ENCODE measurements at places on chromosomes 1 and 21.

DNA sequence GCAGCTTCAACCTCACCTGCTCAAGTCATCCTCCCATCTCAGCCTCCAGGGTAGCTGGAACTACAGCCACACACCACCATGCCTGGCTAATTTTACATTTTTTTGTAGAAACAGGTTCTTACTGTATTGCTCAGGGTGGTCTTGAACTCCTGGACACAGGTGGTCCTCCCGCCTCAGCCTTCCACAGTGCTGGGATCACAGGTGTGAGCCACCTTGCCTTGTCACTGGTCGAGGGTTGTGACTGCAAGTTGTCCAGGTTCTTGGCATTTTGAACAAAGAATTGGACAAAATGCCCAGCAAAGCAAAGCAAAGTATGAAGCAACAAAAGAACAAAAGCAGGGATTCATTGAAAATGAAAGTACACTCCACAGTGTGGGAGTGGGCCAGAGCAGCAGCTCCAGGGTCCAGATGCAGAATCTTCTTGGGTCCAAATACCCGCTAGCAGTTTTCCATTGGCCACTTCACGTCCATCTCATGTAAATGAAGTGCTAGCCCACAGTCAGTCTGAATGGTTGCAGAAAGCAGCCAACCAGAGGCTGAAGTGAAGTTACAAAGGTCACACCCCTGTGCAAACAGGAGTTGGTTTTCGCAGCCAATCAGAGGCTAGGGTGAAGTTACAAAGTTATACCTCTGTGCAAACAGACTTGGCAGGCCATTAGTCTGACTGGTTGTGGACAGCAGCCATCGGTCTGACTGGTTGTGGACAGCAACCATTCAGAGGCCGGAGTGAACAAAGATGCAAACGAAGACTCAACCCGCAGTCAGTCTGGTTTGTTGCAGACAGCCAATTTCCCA is 109.5 kb upstream of the KIF26B start:
- DNase-seq, result no peak

- no peak for DNase-seq
Observed at GRCh38 chr1:204650911-204651570, 34.5 kb downstream of the LRRN2 start.

- DNase-seq, result no peak
Observed at GRCh38 chr21:35530766-35531165, 481.7 kb upstream of the RUNX1 start.

DNA sequence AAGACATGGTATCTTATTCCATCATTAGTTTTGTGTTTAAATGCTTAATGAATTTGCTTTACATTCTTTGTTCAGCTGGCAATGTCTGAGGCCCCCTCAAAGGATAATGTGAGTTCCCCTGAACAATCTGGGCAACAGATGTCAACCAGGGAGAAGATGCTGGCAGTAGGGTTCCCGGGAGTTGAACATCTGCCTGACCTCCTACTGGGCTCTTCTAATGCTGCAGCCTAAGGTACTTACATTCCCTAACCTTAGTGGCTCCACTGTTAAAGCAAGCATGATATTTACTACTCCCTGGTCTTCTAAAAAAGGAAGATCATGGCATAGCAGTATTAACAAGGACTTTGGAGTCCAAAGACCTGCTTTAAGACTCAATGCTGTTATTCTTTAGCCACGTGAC is 574.9 kb upstream of the NR5A2 start:
- no peak for DNase-seq

DNA sequence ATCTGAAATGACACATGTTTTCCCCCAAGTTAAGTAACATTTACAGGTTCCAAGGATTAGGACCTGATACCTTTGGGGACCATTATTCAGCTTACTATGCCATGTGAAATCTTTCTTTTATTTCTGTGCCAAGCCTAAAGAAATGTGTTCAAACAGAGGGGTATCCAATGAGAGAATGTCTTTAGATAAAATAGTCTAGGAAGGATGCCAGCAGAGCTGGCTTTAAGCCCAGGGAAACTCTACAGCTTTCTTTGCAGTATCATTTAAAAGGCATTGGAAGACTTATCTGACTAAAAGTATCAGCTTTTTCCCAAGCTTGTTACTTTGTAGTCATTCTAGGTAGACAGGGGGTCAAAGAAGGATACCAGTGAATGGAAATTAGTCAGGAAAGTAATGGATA is 860.4 kb downstream of the PLA2G4A start:
- no peak for DNase-seq

GRCh38 chr1:47592296-47593012 is 154.6 kb downstream of the FOXD2 start:
- no peak for DNase-seq

GRCh38 chr1:101907264-101907663 is 89.5 kb downstream of the OLFM3 start:
- DNase-seq, result no peak

DNA sequence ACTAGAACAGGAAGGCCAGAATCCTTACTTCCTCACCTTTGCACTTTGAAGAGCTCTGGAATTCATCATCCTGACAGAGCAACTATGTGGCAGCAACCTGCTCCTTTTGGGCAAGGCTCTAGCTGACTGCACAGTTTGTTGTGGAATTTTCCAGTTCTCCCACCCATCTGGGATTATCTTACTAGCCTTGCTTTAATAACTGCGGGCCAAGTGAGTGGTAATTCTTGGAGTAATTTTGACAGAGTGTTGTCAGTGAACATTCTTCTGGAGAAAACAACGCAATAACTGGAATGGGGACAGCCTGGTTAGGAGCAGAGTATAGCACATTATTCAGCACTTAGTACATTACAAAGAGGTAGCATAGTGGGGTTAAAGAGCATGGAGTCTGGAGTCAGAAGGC is 75.3 kb downstream of the NTMT2 start:
- DNase-seq, result no peak

- no peak for DNase-seq
Observed at GRCh38 chr1:187413405-187414169, 584.8 kb downstream of the PLA2G4A start.

DNA sequence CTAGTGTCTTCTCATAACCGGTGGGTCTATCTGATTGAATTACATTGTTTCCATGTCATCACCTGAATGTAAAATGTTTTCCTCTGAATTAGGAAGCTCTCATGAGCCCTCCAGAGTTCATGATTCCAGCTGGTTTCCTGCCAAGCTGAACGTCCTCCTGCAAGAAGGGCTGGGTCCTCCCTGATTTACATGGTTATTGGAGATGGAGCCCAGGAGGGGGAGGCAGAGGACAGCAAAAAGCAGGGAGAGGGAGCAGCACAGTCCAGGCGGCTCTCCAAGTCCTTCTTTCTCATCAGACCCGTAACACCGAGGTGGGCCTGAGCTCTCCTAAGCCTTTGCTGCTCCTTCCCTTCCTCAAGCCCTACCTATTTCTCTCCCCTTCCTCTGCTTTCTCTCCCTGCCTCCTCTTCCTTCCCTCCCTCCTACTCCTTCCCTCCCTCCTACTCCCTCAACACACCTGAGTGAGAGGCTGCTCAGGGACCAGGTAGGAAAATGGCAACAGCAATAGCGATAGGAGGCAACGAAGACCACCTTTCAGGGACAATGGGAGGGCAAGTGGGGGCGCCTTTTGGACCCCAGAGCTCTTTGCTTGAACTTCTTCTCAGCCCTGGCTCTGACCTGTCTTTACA is 265.9 kb downstream of the PRDM2 start:
- DNase-seq, result no peak

DNA sequence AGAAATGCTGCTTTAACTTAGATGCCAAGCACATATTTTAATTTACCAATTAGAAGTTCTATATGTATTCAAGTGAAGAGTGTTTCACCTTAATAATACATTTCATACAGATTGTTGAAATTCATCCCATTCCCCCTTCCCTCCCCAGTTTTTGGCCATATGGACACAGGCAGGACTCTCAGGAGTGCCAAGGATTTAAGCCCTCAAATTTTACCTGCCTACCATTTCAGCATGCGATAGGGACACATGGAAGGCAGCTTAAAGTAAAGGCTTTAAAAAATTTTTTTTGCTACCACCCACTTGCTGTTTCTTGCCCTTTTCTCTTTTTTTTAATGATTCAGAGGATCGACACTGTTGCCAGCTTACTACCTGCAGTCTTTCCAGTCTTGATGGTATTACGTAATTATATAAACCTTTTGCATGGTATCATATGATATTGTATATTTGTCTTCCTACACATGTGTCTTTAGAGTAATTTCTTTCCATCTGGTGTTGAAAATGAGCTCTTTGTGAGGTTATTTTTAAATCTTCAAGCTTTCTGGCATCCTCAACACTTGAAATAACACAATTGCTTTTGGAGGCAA is 7.0 kb downstream of the EPB41 start:
- no peak for DNase-seq

DNA sequence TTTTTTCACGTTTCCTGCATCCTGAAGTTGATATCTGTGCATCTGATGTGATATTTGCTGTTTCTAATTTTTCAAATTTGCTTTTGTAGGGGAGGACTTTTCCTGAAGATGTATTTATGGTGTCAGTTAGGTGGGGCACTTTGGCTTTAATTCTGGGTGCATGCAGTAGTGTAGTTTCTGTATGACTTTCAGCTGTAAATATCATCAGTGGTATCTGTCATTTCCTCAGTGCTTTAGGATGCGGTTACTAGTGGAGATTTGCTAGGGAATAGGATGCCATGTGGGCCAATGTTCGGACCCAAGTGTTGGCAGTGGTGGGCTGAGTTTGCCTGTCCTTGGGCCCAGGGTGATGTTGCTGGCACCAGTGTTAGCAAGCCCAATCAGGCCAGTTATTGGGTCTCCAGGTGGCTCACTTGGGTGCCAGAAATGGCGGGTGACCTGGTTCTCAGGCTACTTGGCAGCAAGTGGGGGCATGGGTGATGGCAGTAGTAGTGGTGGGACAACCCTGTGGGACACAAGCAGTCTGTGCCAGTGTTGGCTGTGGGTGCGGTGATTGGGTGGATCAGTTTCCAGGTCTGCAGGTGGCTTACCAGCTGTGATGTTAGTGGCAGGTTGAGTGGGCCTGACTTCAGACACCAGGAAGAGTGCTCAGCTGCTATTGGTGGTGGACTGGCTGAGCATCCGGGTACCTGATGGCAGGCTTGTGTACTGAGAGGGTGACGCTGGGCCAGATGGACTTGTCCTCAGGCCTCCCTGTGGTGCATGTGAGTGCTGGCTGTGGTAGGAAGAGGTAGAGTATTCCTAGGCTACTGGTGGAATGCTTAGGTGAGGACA is 24.4 kb downstream of the CD55 start:
- no peak for DNase-seq

DNA sequence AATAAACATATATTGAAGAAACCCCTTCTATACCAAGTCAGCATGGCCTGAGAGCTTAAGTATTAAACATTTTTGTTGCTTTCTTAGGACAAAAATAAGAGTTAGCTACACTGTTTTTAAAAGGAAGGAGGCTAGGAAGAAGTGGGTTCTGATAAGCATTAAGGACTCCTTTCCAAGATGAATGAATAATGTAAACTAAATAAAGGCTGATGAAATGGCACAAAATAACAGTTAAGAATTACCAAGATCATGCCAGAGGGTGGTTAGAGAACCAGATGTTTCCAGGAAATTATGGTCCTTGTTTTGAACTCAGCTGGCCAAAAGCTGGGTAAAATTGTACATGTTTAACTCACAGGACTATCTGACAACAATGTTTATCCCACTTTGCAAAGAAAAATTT is 114.1 kb upstream of the ETS2 start:
- DNase-seq, result no peak

GRCh38 chr21:40547906-40548513 is 298.9 kb downstream of the DSCAM start:
- DNase-seq, result no peak

GRCh38 chr1:226629896-226630550 is 81.5 kb downstream of the STUM start:
- no peak for DNase-seq

GRCh38 chr1:167491586-167492461 is 26.5 kb downstream of the CD247 start:
- no peak for DNase-seq

GRCh38 chr1:196611873-196612272 is 3.6 kb upstream of the KCNT2 start:
- DNase-seq, result no peak

DNA sequence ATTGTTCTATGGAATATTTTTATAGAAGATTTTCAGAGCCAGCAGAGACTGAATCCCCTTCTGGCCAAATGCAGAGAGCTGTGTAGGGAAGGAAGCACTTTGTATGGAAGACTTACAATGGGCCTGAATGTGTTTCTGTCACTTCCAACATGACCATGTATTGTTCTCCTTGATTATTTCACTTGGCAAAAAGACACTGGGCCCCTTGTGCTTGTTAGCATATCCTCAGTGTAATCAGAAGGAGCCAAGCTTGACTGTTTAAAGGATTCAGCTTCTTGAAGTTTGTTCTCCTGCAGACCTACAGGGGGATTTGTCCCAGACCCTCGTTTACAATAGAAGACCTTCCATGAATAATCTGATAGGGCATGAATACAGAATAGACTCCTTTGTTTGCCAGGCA is 48.1 kb upstream of the UBE2U start:
- DNase-seq, result no peak

GRCh38 chr1:85975912-85976371 is 180.6 kb downstream of the COL24A1 start:
- no peak for DNase-seq

GRCh38 chr1:81312272-81312754 is 488.4 kb upstream of the ADGRL2 start:
- DNase-seq, result no peak

DNA sequence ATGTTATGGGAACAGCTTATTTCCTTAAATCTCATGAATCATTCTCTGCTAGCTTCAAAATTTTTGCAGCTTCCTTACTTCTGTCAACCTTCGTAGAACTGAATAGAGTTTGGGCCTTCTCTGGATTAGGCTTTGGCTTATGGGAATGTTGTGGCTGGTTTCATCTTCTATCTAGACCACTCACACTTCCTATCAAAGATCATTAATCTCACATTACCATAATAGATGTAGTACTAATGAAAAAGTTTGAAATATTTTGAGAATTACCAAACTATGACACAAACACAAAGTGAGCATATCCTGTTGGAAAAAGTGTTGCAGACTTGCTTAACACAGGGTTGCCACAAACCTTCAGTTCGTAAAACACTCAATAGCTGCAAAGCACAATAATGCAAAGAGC is 30.3 kb downstream of the ASPM start:
- no peak for DNase-seq

DNA sequence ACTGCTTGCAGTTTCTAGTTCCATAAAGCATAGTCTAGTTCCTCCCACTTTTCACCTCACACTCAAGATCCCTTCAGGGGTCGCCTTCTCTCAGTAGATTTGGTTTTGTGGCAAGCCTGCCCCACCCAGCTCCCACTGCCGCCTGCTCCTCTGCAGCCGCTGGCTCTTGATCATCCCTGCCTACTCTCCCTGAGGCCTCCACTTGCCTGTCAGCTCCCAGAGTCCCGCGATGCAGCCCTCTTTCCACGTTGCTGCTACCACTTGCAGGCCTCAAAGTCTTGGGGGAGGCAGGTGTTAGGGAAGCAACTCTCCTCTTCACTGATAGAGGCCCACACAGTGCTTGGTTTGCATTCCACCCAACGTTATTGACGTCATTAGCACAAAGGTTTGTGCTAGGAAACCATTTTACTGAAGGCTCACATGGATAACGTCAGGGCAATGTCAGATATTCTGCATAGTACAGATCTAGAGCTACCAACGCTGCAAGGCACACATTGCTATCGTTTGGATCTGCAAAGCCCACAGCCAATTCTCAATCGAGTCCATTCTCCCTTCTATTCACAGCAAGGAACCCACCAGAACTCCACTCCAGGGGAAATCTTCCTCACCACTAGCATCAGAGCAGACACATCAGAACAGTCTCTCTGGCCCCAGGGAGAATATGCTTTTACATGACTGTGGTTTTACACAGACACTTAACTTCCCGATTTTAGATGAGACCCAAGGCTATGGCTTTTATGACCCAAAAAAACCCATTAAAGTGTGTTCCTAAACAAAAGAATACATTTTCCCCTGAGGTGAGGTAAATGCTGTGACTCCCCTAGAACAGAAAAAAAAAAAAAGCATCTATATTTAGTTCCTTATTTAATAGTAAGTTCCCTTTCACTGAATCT is 519.5 kb upstream of the CAMK1G start:
- no peak for DNase-seq
